ENCODE measurements at places on chromosomes 11 and 22. TPM values are rescaled to one million over a fixed set of nuclear protein-coding genes. Genes with fewer than 3 reads are reported as not detected.

Gene TBX1
- total RNA-seq: not detected

DNA sequence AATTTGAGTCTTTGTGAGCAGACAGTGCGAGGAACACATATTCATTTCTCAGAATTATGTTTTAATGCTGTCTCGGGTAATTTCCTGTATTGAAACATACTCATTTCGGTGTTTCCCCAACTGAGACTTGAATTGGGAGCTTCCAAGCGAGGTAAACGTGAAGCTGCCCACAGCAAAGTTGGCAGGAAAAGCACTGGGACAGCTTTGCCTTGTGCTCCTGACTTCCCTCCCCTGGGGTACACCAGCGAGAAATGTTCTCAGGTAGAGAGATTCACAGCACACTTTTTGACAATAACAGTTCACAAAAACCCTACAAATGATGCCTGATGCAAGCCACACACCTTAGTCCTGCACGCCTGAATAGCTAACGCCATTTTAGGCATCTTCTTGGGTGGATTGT, 3.1 kb downstream of the HTR3B start:
- H3K27me3 ChIP-seq: peaks cover 8% of the 10 kb centered on the region
- no peak overlapping the region for H3K27ac ChIP-seq
- H3K4me1 ChIP-seq: no peaks in the 10 kb centered on the region
- H3K36me3 ChIP-seq: no peaks in the 10 kb centered on the region

- H3K36me3 ChIP-seq: no peaks in the 10 kb centered on the region
- no peak overlapping the region for H3K27ac ChIP-seq
- no peaks in the 10 kb centered on the region for H3K4me1 ChIP-seq
- DNase-seq: no peak
- H3K27me3 ChIP-seq: no peaks in the 10 kb centered on the region
Observed at GRCh38 chr11:83521647-83522596, 235.8 kb upstream of the CCDC90B start.

Gene GNG3
- total RNA-seq: not detected

DNA sequence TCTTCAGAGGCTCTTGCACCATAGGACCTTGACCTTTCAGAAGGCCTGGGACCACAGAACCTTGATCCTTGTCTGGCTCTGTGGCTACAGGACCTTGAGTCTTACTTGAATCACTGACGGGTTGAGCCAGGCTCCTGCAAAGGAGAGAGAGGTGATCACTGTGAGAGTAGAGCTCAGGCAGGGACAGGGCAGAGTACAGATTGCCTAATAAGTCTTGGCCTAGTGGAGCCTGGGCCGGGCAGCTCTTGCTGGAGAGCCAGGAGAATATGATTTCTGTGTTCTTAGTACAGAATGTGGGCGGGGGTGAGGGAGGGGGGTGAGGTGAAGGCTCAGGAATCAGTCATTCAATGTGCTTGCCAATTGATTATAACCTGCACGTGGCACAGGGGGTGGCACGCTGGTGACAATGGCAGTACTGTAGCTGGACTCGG, 26.0 kb downstream of the SERPINH1 start:
- DNase-seq: no peak
- no peaks in the 10 kb centered on the region for H3K27me3 ChIP-seq
- H3K27ac ChIP-seq: no peak overlapping the region
- H3K4me3 ChIP-seq: no peak overlapping the region

- peaks cover 3% of the 10 kb centered on the region for H3K36me3 ChIP-seq
- no peak overlapping the region for H3K4me3 ChIP-seq
- no peak overlapping the region for H3K27ac ChIP-seq
- H3K27me3 ChIP-seq: no peaks in the 10 kb centered on the region
- H3K4me1 ChIP-seq: peaks cover under 1% of the 10 kb centered on the region
Observed at GRCh38 chr22:23202812-23203451, 22.6 kb downstream of the BCR start.

Gene PNPLA3
- not detected for total RNA-seq

Gene IGF2
- total RNA-seq: 0.35 TPM

- DNase-seq: no peak
- H3K27me3 ChIP-seq: no peaks in the 10 kb centered on the region
- H3K27ac ChIP-seq: no peak overlapping the region
- H3K4me1 ChIP-seq: no peaks in the 10 kb centered on the region
- H3K36me3 ChIP-seq: no peaks in the 10 kb centered on the region
- no peak overlapping the region for H3K4me3 ChIP-seq
Observed at GRCh38 chr11:1461826-1462697, 24.5 kb downstream of the MOB2 start.

Gene FOLR1
- not detected for total RNA-seq

GRCh38 chr11:77029829-77030228, 4.4 kb upstream of the B3GNT6 start:
- no peaks in the 10 kb centered on the region for H3K36me3 ChIP-seq
- no peak overlapping the region for H3K27ac ChIP-seq
- no peak overlapping the region for H3K4me3 ChIP-seq
- DNase-seq: no peak

Gene UBE4A
- 31.1 TPM for total RNA-seq

- no peak overlapping the region for H3K27ac ChIP-seq
- H3K4me1 ChIP-seq: no peaks in the 10 kb centered on the region
- H3K36me3 ChIP-seq: no peaks in the 10 kb centered on the region
- DNase-seq: no peak
- H3K4me3 ChIP-seq: no peak overlapping the region
Observed at GRCh38 chr11:63470311-63470710, 20.7 kb downstream of the PLAAT5 start.

Gene GP1BB
- 0.28 TPM for total RNA-seq

GRCh38 chr22:50293441-50294318, 13.8 kb downstream of the PLXNB2 start:
- H3K36me3 ChIP-seq: peaks cover 10% of the 10 kb centered on the region
- H3K27ac ChIP-seq: peak overlapping the region; percentile 70
- peaks cover 27% of the 10 kb centered on the region for H3K4me1 ChIP-seq

GRCh38 chr11:47184711-47185304, 1.4 kb downstream of the PACSIN3 start:
- no peak overlapping the region for H3K4me3 ChIP-seq
- H3K4me1 ChIP-seq: peaks cover 11% of the 10 kb centered on the region
- no peaks in the 10 kb centered on the region for H3K36me3 ChIP-seq
- H3K27me3 ChIP-seq: no peaks in the 10 kb centered on the region

Measured in GM12878 (cell line).